Tibial artery (tissue), 4 donors: ENCODE measurements at places on chromosomes 7 and 10.

GRCh38 chr10:50432211-50433009 is 181.1 kb upstream of the ASAH2 start:
- no peak for DNase-seq

GRCh38 chr7:103766660-103767059 is 222.8 kb downstream of the RELN start:
- no peak for DNase-seq

DNA sequence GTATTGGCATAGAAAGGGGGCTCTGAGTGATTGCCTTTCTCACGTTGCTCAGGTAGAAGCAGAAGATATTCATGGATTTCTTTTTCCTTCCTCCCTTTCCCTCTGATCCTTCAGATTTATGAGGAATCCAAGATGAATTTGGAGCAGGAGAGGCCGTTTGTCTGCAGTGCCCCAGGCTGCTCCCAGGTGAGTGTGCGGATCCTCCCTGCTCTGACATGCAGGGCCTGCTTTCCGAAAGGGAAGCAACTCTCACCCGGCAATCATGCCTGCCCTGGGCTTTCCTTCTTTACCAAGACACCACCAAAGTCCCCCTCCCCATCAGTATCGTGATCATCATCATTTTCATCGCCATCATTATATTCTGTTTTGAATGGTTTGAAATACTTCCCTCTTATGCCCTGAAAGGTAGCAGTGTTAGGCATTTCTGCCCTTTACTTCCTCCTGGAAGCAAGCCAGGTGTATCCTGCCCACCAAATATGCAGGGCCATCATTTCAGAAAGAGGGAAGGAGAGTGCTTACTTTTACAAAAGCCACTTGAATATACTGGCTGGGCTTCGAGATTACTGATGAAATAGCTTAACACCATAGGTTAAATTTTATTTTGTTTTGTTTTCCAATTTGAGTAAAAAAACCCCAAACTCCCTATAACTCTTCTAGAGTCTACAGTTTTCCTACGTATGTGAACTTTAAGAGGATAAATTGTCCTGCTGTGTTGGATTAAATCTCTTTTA is 75.9 kb downstream of the CREB5 start:
- DNase-seq, result no peak

DNA sequence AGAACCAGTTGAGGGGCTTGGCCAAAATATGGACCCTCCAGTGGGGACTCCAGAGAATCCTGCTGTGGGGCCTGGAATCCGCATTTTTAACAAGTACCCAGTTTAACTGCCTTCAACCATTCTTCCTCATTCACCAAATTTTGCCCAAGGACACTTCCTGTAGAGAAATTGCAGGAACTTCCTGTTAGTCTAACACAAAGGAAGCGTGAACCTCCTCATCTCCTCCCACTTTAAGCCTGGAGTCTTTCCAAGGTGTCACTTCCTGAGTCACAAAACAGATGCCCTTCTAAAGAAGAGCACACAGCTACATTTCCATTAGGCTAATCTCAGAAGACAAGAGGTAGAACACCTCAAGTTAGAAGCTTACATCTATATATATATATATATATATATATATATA is 188.4 kb downstream of the PPP1R17 start:
- peak; percentile 26 for DNase-seq

- no peak for DNase-seq
These were observed 47.6 kb downstream of the BPGM start for GRCh38 chr7:134694299-134694698.

GRCh38 chr10:6204341-6205191 is 1.8 kb downstream of the PFKFB3 start:
- DNase-seq, result peak; percentile 90

DNA sequence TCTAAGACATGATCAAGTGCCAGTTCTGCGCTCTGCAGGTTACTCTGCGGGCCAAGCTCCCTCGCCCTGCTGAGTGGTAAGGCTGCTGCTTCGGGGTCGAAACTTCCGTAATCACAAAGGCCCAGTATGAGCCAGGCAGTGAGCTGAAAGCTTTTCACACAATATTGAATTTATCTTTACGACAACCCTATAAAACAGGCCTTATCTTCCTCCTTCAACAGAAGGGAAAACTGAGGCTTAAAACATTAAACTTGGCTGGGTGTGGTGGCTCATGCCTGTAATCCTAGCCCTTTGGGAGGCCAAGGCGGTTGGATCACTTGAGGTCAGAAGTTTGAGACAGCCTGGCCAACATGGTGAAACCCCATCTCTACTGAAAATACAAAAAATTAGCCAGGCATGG is 83.3 kb downstream of the FAM107B start:
- DNase-seq, result no peak
